Peyer's patch (tissue), 4 donors: ENCODE measurements at places on chromosomes 16 and 17.

DNA sequence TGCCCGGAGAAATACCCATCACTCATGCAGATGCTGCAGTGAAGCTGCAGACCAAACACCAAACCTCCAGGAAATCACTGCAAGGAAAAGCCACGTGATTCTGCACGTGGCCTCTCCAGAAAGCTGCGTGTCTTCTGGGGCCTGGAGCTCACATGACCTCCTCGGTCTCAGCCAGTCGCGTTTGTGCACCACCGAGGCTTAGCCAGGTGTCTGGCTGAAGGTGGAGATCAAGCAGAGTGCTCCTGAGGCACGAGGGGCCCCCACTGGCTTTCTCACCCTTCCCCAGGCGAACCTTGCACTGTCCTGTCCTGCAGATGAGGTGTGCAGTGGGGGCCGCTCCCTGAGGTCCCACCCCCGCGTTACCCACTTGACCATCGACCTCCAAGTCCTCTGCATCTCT is 257.3 kb downstream of the RBFOX3 start:
- DNase-seq = no peak

GRCh38 chr17:42311240-42312034 is 23.1 kb downstream of the STAT5A start:
- DNase-seq = peak; percentile 62

GRCh38 chr17:77097631-77098180 is 43.1 kb upstream of the SEC14L1 start:
- DNase-seq = no peak

DNA sequence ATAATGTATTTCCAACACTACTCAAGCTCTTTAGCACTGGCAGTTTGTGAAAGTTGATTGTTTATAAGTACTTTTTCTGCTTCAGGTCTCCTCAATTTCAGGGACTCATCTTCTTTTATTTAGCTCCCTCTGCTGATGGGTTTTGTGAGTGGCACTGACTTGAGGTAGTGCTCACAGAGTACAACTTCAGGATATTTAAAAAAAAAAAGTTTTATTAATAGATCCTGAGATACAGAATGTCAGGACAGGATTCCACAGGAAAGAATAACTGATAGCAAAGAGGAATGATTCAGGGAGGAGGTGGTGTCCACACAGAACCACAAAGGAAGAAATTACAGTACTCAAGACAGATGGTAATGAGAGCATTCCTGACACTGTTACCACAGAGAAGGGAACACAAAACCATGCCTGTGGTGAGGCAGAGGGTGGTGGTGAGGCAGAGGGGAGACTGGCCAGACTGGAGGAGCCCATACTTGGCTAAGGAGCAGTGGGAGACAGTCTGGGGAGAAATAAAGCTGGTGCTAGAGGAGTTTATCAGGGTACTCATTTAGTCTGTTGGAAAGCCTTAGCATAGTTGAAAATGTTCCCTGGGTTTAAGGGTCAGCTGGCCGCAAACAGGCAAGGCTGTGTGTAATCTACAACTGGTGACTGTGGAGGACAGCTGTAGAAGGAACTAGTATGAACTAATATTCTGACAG is 63.7 kb downstream of the SPAG9 start:
- no peak for DNase-seq

- DNase-seq = no peak
Observed at GRCh38 chr17:41029633-41030245, at the start of gene KRTAP1-4. Gene KRTAP1-4, minus strand, starts transcription at chr17:41030195. Its CDS starts 117 bp downstream, at chr17:41030078.

- DNase-seq = no peak
Observed at GRCh38 chr16:25114121-25114520, 2.6 kb downstream of the LCMT1 start.

- no peak for DNase-seq
Observed at GRCh38 chr17:52837492-52837891, 679.0 kb upstream of the CA10 start.

DNA sequence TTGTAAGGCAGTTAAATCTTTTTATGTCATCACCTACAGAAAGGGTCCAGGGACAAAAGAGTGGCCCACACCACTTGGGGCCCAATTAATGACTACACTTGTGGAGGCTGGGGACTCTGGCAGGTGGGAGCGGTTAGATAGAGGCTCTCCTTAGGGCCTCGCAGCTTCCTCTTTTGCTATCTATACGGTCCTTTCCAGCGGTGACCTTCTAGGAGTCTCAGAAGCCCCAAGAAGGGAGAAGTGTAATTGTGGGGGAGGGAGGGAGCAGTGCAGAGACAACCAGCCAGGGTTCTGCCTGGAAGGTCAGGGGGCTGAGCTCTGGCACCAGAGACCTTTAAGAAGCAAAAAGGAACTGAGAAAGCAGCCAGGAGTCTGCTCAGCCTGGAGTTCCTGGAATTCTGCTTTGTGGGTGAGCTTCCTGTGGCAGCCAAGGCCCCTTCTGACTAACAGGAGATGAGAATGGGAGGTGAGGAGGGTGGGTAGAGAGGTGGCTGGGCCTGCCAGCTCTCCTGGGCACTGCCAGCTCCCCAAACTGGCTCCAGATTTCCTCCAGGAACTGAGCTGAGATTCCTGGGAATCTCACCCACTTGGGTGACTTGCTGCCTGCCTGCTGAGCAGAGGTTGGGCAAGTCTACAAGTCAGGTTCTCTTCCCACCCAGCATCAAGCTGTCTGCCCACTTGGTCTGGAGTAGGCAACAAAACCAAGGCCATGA is 16.3 kb upstream of the MAP3K14 start:
- DNase-seq = no peak
